ENCODE measurements at places on chromosomes 12 and 14.

DNA sequence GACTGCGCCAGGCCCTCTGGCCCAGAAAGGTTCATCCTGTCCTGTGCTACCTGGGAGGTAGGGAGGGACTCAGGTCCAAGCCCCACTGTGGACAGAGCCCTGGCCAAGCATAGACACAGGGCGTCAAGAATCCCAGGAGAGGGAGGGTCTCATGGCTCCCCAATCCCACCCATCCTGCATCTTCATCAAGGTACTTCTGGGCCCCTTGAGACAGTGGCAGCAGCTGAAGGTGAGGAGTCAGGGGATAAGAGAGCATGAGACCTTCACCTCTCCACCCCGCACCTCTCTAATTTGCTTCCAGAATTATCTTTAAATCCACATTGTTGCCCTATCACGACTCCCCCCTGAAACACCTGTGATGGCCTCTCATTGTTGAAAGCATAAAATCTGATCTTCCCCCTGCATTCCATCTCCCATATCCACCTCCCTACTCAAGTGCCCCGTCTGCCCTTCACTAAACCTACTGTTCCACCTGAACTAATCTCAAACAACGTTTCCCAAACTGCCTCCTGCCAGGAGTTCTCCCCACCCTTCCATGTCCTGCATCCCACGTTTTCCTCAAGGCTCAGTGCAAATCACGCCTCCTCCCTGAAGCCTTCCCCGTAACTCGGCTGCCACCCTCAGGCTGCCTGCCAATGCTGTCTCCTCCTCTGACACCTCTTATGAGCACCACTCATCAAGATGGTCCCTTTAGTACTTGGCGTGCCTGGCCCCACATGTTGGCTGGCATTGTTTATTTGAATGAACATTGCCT lies 27.1 kb downstream of the KRT18 start:
- DNase-seq = no peak

DNA sequence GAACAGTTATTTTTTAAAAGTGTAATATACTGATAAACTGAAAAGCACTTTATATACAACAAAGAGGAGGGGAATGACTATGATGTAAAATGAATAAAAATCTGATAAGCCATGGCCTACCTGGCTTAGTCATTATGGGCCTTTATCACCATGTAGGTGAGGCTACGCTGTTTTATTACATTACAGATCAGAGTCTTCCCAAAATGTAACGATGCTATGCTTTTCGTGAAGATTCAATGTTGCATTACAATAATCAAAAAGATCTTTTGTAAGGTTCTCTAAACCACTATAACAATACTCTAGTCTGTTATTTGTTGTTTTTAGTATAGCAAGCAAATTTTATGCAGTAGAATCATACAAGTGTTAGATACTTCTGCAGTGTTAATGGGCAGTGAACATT lies 34.2 kb downstream of the ARID4A start:
- no peak for DNase-seq

GRCh38 chr12:24297516-24297915 lies 348.0 kb upstream of the SOX5 start:
- DNase-seq = no peak

DNA sequence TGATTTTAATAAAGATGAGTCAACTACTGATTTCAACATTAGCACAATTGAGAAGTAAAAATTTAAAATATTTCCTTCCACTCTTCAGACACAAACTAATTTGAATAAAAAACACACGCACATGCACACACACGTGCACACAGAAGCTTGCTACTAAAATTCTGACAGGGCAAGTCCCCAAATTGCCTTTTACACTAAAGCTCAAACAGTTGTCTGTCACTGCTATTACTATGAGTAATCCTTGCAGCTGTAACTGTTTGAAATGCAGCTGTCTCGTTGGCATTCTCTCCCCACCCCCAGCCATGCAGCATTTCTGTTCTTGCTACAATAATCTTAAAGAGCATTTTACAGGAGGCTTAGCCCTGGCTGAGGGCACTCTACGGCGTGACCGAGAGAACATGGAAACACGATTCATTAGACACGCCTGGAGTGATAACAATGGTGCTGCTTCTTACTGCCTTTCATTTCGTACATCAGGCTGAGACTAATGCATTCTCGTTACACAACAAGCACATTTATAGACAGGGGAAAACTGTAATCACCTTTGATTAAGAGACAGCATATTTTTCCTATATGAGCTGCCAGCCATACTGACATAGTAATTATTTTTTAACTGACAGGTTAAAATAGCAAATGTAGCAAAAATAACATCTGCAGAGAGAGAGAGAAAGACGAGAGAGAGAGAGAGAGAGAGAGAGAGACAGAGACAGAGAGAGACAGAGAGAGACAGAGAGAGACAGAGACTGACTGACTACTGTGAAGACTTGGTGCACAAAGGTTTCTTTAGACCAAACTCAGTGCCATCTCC lies 153.8 kb downstream of the MED13L start:
- DNase-seq = no peak

DNA sequence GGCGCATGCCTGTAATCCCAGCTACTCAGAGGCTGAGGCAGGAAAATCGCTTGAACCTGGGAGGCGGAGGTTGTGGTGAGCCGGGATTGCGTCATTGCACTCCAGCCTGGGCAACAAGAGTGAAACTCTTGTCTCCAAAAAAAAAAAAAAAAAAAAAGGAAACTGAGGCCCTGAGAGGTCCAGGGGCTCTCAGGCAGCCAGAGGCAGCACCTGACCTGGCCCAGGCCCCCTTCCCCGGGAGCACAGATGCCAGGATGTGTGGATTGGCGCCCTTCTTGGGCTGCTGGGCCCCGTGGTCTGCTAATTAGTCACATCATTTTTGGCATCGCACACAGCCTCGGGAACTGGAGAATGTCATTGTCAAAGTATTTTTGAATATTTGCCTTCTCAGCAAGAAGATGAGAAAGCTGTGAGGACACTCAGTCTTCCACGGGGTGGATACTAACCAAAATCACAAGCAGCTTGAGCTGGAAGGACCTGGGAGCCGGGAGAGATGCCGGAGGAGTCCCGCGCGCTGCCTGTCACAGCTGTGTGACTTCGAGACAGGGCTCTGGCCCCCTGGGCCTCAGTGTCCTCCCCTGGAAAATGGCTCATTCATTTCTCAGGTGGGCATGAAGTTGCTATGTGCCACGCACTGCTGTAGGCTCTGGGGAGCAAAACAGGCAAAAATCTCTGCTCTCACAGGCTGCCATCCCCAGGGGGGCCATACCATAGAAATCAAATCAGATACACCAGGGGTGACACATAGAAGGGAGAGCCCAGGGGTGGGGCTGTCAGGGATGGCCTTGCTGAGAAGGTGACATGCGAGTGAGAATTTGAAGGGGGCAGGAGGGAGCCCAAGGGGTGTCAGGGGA lies 12.5 kb upstream of the RCOR1 start:
- DNase-seq = no peak

- DNase-seq = no peak
Observed at GRCh38 chr12:121297435-121297991, 1.0 kb upstream of the CAMKK2 start.

- DNase-seq = no peak
Observed at GRCh38 chr12:82149045-82149444, 209.1 kb downstream of the CCDC59 start.

DNA sequence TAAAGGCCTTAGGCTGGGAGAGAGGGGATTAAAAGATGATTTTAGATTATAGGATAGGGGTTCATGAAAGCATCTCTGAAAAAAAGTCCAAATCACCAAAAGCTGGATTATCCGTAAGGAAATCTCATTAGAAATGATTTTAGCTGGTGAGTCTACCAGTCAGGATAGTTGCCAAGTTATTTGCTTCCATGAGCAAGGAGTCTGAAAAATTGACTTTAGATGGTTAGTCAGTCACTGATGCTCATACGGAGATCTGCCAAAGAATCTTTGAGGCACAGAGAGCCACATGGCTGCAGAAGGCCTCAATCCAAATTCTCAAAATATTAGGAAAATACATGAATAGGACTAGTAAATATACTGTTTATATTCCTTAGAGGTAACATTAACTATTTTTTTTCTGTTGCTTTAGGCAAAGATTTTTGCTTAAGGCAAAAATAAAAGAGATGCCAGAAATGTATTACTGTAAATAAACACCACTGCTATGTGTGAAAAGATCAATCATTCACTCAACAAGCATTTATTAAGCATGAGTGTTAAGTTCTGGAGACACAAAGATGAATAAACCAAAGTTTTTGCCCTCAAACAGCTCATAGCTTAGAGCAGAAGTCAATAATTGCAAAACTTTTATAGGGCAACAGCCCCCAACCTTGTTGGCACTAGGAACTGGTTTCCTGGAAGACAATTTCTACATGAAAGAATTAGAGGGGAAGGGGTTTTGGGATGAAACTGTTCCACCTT lies 105.2 kb downstream of the BBS10 start:
- no peak for DNase-seq

GRCh38 chr14:50007123-50007903 lies 109.1 kb downstream of the VCPKMT start:
- DNase-seq = no peak

DNA sequence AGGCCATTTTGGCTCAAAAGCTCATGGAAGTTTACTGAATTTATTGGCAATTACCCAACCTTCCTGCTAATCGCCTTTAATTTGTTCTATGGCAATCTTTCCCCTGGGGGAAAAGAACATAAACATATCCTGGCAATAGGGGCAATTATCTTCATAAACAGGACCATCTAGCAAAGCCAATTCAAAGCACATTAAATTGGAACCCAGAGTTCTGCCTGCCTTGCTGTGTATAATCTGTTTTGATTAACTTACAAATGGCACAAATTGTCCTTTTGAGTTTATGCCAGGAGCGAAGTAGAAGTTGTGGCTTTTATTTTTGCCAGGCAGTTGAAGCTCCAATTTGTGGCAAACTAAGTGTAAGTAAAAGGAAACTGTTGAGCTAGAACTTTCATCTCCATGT lies 68.6 kb downstream of the C12orf50 start:
- DNase-seq = no peak

GRCh38 chr12:80698256-80698655 lies 9.2 kb upstream of the MYF6 start:
- DNase-seq = no peak

- DNase-seq = no peak
Observed at GRCh38 chr14:31232081-31232480, 24.5 kb upstream of the HECTD1 start.

DNA sequence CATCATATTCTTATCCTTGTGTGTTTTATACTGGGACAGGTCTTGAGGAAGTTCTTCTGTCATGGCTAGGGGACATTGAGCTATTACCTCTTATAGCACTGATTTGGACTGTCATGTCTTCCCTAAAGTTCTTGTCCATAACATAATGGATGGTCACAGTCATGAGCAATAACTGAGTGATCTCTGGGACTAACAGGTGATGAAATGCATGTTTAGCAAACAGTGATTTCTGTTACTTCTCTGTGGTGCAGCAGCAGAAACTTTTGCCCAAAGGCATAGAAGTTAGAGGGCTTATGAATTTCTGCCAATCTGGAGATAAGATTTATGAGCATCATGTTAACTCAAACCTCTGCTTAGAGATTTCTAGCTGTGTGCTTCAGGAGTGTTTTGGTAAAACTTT lies 5.9 kb downstream of the ADIPOR2 start:
- DNase-seq = no peak

DNA sequence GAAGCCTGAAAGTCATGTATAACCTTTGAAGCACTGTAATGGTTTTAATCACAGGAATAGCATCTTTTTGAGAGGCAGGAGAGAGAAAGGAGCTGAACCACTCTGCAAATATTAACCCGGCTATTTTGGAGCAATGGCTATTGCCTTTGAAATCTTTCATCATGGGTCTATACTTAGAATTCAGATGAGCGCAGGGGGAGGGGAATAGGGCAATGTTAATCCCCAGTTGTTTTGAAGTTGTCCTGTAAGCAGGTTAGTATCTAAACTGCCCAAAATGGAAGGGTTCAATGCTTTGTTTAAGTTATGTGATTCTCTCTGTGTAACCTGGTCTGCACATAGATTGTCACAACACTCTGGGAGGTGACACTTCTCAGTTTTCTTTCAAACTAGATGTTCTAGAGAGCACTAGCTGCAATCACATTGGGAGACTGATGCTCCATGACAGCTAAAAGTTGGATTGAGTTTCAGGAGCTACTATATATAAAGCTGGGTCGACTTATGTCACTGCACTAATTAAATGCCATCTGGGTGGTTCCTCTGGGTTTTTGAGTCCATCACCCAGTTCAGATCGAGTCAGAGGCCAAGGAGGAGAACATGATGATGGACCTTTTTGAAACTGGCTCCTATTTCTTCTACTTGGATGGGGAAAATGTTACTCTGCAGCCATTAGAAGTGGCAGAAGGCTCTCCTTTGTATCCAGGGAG lies at the start of gene MYF6:
Gene MYF6, plus strand, starts transcription at position 509 of the 704 bp plus-strand sequence. Its CDS starts 86 bp downstream, at position 595.
- no peak for DNase-seq

- DNase-seq = no peak
Observed at GRCh38 chr12:51620448-51620847, 29.4 kb downstream of the SCN8A start.

DNA sequence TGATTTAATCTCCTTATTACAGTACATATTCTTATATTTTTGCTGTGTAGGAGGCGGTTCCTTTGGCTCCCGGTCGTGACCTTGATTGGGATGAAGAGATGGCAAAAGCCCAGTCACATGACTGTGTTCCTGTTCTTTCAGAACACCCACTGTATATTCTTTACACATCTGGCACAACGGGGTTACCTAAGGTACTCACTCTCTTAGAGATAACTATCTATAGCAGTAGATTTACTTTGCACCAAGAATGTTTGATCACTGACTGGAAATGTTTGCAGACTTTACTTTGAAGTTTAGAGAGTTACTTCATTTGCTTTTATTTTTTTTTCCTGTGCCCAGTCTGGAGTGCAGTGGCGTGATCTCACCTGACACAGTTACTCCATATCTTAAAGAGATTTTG lies 65.2 kb downstream of the ACSS3 start:
- DNase-seq = no peak

GRCh38 chr12:3150931-3151835 lies 74.0 kb downstream of the TSPAN9 start:
- no peak for DNase-seq

DNA sequence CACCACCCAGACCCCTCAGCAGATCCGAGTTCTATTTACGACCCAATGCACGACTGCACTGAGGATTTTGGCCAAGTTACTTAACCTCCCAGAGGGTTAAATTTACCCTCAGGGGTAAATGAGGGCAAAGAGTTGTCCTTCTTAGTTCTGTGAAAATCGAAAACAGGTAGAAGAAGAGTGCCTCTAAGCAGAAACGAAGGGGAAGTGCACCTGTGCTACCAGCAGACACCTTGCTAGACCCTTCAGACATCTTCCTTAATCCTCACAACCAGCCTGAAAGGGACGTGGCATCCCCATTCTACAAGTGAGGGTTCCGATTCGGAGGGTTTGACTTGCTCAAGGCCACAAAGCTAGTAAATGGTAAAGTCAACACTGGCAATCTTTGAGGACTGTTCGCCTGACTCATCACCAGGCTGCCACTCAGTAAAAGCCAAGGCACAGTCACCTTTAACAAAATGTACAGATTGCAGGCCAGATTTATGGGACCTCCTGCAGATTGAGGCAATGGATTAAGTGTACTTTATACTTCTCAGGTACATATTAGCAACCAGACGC lies 1.6 kb downstream of the GSG1 start:
- DNase-seq = no peak

GRCh38 chr14:53696217-53696965 lies 260.2 kb downstream of the BMP4 start:
- no peak for DNase-seq
